ENCODE measurements at places on chromosomes 2 and 18. TPM values are rescaled to one million over a fixed set of nuclear protein-coding genes. Genes with fewer than 3 reads are reported as not detected.

The RNMT gene
- 35.8 TPM for total RNA-seq

The LCT gene
- total RNA-seq: under 0.01 TPM

The MCM6 gene
- 14.5 TPM for total RNA-seq

The GALNT13 gene
- total RNA-seq: 0.36 TPM

The HOXD13 gene
- total RNA-seq: not detected

The ADAM17 gene
- 53.6 TPM for total RNA-seq

The LINC00305 gene
- not detected for total RNA-seq

The LIMS4 gene
- 15.9 TPM for total RNA-seq

The CNRIP1 gene
- total RNA-seq: 46.3 TPM

The SFTPB gene
- total RNA-seq: not detected

The KHK gene
- 0.36 TPM for total RNA-seq

The L3MBTL4 gene
- 0.88 TPM for total RNA-seq

The SERPINB11 gene
- not detected for total RNA-seq

The GPR35 gene
- total RNA-seq: 1.5 TPM

The INHBB gene
- total RNA-seq: under 0.01 TPM

The CELF4 gene
- not detected for total RNA-seq

The SLC11A1 gene
- total RNA-seq: 0.29 TPM

The STAT4 gene
- total RNA-seq: 16.6 TPM

The TRABD2A gene
- total RNA-seq: 3.5 TPM

The C2orf78 gene
- total RNA-seq: not detected

The GIGYF2 gene
- 57.2 TPM for total RNA-seq

The IL36A gene
- not detected for total RNA-seq

The MYL12B gene
- total RNA-seq: 278 TPM

The IKZF2 gene
- total RNA-seq: 10.3 TPM

The PHOSPHO2 gene
- 5.0 TPM for total RNA-seq

The CABLES1 gene
- total RNA-seq: 16.8 TPM

The SERPINB7 gene
- 0.36 TPM for total RNA-seq

The HNMT gene
- total RNA-seq: 100 TPM

The COLEC11 gene
- total RNA-seq: under 0.01 TPM
